Activated naive CD8-positive, alpha-beta T cell treated with anti-CD3 and anti-CD28 coated beads, Interleukin-2, amount 10 ng/mL, durations not matched to agents 7 days and 5 days (primary cell): ENCODE measurements at places on chromosomes 2 and 18.

DNA sequence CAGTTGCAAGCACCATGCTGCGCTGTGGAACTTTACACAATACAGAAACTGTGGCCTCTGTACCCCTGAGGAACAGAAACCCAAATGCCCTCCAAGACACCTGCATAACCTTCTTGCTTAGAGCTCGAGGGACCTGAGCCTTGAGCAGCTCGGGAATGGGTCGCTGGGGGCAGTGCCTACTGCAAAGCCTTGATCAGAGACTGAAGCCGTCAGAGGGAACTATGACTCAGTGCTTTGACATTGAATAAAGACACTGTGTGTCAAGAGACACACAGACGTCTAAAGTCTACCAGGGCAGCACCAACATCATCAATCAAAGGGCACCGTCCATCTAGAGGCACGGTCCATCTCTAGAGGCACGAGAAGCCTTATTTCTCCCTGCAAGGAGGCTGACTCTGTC lies 30.6 kb downstream of the GPR45 start:
- DNase-seq, result no peak

- DNase-seq, result no peak
Observed at GRCh38 chr18:63238693-63239075, 80.9 kb downstream of the BCL2 start.

- DNase-seq, result no peak
Observed at GRCh38 chr2:152062125-152063091, 36.4 kb downstream of the CACNB4 start.

- no peak for DNase-seq
Observed at GRCh38 chr2:241033994-241034393, 35.6 kb downstream of the SNED1 start.

GRCh38 chr2:70778676-70779075 lies 10.7 kb upstream of the ADD2 start:
- DNase-seq, result no peak

- DNase-seq, result no peak
Observed at GRCh38 chr18:34221971-34222306, 2.8 kb downstream of the NOL4 start.

DNA sequence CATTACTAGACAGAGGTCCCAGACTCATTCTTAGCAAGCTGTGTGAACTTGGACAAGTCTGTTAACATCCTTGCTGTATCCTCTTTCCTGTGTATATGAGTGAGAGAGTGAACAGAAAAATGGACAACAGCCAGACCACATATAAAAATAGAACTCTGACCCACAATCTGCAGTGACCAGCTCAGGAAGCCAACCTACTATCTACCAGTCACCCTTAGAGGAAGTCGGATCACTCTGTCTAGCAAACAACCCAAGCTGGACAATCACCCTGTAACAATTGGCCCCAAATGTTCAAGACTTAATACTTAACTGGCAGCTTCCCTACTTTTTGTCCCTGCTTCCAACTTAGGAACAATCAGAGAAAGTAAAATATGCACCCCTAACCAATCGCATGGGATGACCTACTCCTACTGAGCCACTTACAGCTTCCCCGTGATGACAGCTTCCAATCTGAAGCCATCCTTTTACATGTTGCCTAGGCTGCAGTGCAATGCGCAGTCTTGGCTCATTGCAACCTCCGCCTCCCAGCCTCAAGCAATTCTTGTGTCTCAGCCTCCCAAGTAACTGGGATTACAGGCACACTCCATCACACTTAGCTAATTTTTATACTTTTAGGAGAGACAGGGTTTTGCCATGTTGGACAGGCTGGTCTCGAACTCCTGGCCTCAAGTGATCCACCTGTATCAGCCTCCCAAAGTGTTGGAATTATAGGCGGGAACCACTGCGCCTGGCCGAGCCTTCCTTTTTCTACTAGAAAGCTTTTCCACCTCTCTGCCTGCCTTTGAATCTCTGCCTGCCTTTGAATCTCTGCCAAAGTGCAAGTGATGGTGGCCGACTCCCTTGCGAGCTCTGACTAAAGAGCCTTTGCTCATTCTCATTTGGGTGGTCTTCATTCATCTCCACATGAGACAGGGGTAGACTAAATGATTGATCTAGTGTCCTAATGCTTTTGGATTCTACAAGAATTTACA lies 158.3 kb upstream of the NDUFV2 start:
- DNase-seq, result no peak

DNA sequence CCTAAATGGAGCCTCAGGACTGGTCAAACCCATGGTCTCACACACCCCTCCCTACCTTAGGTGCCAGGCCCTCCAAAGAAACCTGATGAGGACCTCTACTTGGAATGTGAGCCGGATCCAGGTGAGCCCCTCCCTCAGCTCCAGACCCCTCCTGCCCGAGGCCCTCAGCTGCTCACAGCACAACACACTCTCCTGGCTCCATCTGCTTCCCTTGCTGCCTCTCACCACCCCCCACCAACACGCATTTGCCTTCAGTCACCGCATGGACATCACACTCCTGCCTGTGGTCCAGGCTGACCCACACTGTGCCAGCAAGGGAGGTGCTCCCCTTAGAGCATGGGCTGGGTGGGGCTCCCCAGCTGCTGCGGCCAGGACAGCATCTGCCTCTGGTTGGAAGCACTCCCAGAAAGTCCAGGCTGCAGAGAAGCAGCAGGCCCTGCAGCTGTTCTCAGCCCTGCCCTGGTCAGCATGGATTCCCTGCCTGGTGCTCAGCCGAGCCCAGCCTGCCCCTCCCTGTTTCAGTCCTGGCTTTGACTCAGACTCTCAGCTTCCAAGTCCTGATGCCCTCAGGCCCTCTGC lies 15.1 kb downstream of the SH2D6 start:
- no peak for DNase-seq

- no peak for DNase-seq
Observed at GRCh38 chr2:29601872-29602271, 319.5 kb downstream of the ALK start.

DNA sequence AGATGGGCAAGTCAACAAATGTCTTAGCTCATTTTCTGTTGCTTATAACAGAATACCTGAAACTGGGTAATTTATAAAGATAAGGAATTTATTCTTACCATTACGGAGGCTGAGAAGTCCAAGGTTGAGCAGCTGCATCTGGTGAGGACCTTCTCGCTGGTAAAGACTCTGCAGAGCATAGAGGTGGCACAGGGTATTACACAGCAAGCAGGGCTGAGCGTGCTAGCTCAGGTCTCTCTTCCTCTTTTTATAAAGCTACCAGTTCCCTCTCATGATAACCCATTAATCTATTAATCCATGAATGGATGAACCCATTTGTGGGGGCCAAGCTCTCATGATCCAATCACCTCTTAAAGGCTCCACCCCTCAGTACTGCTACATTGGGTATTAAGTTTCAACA lies 109.1 kb downstream of the CDK15 start:
- no peak for DNase-seq

DNA sequence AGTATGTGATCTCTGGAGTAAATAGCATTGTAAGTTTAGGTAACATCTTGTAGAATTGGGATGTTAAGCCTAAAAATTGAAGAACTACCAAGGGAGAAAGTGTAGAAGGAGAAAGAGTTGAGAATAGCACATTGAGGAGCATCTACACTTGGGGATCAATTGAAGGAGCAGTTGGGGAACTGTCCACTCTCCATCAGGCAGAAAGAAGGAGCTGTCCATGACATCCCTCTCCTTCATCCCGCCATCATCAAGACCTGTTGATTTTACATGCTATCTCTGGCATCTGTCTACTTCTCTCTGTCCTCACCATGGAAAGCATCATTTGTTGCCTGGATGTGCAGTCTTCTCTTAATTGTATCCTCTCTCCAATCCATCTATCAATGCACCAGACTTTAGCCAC lies 87.8 kb downstream of the CCDC141 start:
- DNase-seq, result no peak

DNA sequence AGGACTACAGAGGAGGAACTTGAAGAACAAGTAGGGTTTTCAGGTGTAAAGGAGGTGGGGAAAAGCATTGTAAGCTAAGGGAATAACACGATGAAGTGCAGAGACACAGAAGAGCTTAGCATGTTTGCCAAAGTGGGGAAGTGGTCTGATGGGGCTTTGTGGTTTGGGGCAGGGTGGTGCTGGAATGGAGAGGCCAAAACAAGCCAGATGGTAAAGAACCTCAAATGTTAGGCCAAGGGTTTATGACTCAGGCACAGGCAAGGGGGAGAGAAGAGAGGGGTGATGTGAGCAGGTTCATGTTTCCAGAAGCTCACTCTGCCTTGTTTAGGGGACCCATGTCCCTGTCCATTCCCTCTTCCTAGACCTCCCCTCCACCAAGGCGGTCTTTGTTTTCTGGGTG lies 104.5 kb upstream of the YWHAQ start:
- no peak for DNase-seq
